Caco-2 (cell line): ENCODE measurements at places on chromosomes 6 and 20. TPM values are rescaled to one million over a fixed set of nuclear protein-coding genes. Genes with fewer than 3 reads are reported as not detected.

GRCh38 chr6:12546410-12547002, 170.1 kb upstream of the PHACTR1 start:
- H3K4me3 ChIP-seq: no peak overlapping the region
- DNase-seq: no peak
- no peaks in the 10 kb centered on the region for H3K36me3 ChIP-seq
- H3K4me1 ChIP-seq: no peaks in the 10 kb centered on the region
- no peaks in the 10 kb centered on the region for H3K27me3 ChIP-seq
- H3K27ac ChIP-seq: no peak overlapping the region

DNA sequence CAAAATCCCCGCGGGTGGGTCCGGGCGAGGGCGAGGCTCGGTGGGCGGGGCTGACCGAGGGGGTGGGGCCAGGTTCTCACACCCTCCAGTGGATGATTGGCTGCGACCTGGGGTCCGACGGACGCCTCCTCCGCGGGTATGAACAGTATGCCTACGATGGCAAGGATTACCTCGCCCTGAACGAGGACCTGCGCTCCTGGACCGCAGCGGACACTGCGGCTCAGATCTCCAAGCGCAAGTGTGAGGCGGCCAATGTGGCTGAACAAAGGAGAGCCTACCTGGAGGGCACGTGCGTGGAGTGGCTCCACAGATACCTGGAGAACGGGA, 809 bp downstream of the HLA-G start:
- no peak overlapping the region for H3K27ac ChIP-seq
- no peaks in the 10 kb centered on the region for H3K4me1 ChIP-seq
- DNase-seq: no peak
- no peaks in the 10 kb centered on the region for H3K27me3 ChIP-seq

DNA sequence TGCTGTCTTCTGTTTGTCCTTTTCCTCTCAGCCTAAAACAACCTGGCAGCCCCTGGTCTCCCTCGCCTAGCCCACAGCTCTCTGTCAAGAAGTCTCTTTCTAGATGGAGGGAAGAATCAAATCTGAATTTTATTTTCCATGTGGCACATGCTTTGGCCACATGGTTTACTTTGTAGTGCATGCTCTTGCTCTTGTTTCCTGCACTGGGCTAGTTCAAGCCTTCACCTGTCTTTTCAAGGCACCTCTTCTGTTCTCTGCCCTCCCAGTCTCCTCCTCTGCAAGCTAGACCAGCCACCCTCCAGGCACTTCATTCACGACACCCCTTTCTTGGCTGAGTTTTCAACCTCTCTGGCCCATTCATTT, 7.6 kb downstream of the PPP1R14C start:
- DNase-seq: no peak
- H3K27ac ChIP-seq: no peak overlapping the region
- no peaks in the 10 kb centered on the region for H3K36me3 ChIP-seq
- no peak overlapping the region for H3K4me3 ChIP-seq
- H3K4me1 ChIP-seq: peaks cover 10% of the 10 kb centered on the region
- no peaks in the 10 kb centered on the region for H3K27me3 ChIP-seq

DNA sequence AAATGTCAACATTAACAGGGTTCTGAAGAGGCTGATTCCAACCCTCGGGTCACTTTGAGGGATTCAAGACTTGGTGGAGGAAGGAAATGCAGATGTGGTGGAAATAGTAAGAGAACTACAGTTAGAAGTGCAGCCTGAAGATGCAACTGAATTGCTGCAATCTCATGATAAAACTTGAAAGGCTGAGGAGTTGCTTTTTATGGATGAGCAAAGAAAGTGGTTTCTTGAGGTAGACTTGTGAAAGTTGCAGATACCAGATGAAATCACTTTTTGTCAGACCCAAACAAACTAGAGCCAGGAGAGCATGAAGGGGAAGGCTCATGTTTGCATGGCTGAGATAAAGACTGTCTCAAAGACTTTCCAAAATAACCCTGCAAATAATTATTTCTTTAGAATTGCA, 16.2 kb downstream of the ANKRD6 start:
- H3K4me1 ChIP-seq: 0 out of 2 replicates have a peak, but pooled peaks cover under 1% of the 10 kb centered on the region
- H3K4me3 ChIP-seq: no peak overlapping the region
- no peaks in the 10 kb centered on the region for H3K27me3 ChIP-seq

GRCh38 chr6:169250660-169251059, 3.0 kb downstream of the THBS2 start:
- H3K4me1 ChIP-seq: no peaks in the 10 kb centered on the region
- H3K27me3 ChIP-seq: no peaks in the 10 kb centered on the region

DNA sequence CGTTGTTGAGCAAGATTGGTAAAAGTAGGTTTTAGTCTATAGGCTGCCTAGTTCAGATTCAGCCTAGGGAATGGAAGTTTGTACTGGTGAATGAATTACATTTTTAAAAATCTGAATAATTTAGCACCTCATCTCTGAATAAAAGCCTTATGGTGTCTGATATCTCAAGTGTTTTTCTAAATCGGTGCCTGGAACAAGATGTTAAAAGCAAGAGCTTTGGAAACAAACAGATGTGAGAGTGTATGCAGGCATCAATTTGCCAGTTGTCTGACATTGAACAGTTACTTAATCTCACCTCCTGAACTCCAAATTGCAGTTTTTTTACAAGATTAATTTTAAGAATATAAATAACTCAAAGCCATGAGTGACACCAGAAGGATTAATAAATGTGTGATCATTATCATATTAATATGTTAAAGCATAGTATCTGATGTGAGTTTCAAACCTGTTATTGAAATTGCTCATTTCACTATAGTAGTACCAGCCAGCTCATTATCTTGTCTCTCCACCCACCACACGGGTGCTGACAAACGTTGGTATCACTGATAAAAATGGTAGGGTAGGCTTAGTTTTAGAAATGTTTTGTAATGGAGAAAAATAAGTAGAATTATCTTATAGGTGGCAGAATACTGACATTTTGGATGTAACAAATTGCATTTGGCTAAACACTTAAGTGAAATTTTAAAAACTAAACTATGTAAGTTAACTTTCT, 157.3 kb downstream of the FAM83B start:
- H3K4me3 ChIP-seq: no peak overlapping the region
- H3K4me1 ChIP-seq: no peaks in the 10 kb centered on the region
- no peak for DNase-seq

DNA sequence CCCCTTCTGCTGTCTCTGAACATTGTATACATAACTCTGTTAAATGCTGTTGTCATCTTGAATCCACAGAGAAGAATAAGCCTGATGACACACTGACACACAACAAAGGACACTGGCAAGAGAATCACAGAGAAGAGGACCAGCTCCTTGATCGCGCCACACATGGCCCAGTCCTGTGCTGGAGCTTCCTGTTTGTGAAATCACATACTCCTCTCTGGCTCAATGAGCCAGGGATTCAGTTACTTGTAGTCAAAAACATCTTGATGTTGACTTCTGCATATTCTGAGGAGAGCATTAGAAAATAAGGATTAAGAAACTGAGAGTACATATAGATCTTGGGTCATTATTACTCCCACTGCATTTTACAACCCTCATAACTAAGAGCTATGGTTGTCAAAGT, 100.1 kb downstream of the EPB41L2 start:
- H3K27me3 ChIP-seq: no peaks in the 10 kb centered on the region
- no peak overlapping the region for H3K27ac ChIP-seq
- H3K4me1 ChIP-seq: peaks cover 1% of the 10 kb centered on the region
- no peaks in the 10 kb centered on the region for H3K36me3 ChIP-seq
- H3K4me3 ChIP-seq: no peak overlapping the region

TNNC2 gene
- not detected in 2 replicates for total RNA-seq

ARMC12 gene
- not detected in 2 replicates for total RNA-seq
